ENCODE measurements at places on chromosomes 7 and 10. TPM values are rescaled to one million over a fixed set of nuclear protein-coding genes. Genes with fewer than 3 reads are reported as not detected.

Gene OR2A42
- 0.50 TPM for total RNA-seq

DNA sequence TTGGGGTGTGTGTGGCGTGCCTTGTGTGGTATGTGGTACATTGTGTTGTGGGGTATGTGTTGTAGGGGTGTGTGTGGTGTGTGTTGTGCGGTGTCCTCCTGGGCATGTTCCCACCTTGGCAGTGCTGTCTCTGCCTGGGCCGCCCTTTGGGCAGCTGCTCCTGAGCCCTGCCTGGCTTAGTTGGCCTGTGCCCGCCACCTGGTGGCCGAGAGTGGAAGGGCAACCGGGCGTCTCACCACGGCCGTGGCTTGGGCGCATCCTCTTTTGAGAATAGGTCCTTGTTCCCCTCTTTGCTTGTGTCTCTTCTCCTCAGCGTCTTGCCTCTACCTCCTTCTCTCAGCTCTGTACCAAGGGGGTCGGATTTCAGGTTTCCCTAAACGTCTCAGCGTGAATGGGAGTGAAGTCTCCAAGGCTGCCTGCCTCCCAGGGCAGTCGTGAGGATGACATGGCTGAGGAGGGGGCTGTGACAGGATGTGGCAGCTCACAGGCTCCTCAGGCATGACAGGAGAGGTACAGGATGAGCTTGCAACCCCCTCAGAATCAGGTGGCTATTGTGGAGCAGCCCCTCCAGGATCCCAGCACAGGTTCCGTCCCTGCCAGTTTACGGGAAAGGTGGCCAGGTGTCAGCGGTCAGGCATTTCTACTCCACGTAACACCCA is 98.4 kb upstream of the PODXL start:
- H3K4me3 ChIP-seq = no peak overlapping the region
- H3K27me3 ChIP-seq = no peaks in the 10 kb centered on the region
- H3K36me3 ChIP-seq = no peaks in the 10 kb centered on the region
- DNase-seq = peak; percentile 95
- no peak overlapping the region for H3K27ac ChIP-seq
- H3K4me1 ChIP-seq = peaks cover 9% of the 10 kb centered on the region

Gene TAS2R5
- total RNA-seq = 5.9 TPM

DNA sequence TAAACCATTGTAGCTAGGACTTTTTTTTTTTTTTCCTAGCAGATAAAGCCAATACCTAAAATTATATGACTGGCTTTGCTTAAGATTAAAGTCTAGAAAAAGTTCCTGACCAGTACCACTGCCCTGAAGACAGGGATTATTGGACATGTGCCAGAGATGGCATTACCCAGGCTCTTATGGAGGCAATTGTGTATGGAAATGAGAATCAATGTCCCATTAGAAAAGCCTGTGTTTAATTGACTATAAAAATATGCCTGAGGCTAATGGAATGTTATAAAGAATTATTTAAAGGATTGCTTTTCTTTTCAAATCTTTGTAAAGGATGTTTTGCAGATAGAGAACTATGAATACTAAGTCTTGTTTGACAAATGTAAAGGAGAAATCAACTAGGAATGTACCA is 196.7 kb downstream of the ANK3 start:
- no peak for DNase-seq
- no peaks in the 10 kb centered on the region for H3K27me3 ChIP-seq
- no peak overlapping the region for H3K4me3 ChIP-seq
- H3K4me1 ChIP-seq = peaks cover 9% of the 10 kb centered on the region

DNA sequence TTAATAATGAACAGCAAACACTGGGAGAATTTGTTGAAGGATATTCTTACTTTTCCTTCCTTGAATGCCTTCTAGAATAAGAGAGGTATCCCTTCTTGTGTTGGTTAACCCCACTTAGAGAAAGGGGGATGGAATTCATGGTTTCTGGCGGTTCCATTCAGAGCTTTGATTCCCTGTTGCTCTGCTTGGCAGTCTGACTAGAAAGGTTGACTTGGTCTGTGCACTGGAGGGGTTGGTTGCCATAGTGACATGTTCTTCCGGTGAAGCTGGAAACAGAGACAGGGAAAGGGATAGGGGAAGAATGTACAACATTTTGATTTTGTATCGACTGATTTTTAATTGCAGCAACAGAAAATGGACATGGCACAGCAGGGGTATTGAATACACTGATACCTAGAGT is 2.5 kb downstream of the TMEM178B start:
- no peak overlapping the region for H3K27ac ChIP-seq
- H3K36me3 ChIP-seq = no peaks in the 10 kb centered on the region
- no peak for DNase-seq
- no peak overlapping the region for H3K4me3 ChIP-seq
- peaks cover 13% of the 10 kb centered on the region for H3K4me1 ChIP-seq

Gene LDB1
- 185 TPM for total RNA-seq

Gene ZNF488
- 0.99 TPM for total RNA-seq

Gene PON1
- total RNA-seq = not detected

- peaks cover 19% of the 10 kb centered on the region for H3K36me3 ChIP-seq
- H3K4me1 ChIP-seq = no peaks in the 10 kb centered on the region
- H3K27ac ChIP-seq = no peak overlapping the region
- H3K27me3 ChIP-seq = no peaks in the 10 kb centered on the region
These were observed 25.3 kb downstream of the CCDC126 start for GRCh38 chr7:23622506-23622925.

Gene HOXA10
- 13.1 TPM for total RNA-seq

Data from mesothelial cell of epicardium (in vitro differentiated cells).